ENCODE measurements at places on chromosomes 3 and 15. TPM values are rescaled to one million over a fixed set of nuclear protein-coding genes. Genes with fewer than 3 reads are reported as not detected.

GRCh38 chr3:177196456-177197040, 734 bp downstream of the TBL1XR1 start:
- no peak for DNase-seq

- no peak for DNase-seq
These were observed at the start of gene ERC2 for GRCh38 chr3:56468184-56469106. Gene ERC2, minus strand, starts transcription at chr3:56468467.

TRAT1 gene
- polyA plus RNA-seq: not detected

COL8A1 gene
- polyA plus RNA-seq: 1.1 TPM

A4GNT gene
- polyA plus RNA-seq: not detected

SLC15A2 gene
- 49.8 TPM for polyA plus RNA-seq

GRCh38 chr3:39639344-39640236, 169.8 kb upstream of the MYRIP start:
- no peak for DNase-seq

PLOD2 gene
- 11.8 TPM for polyA plus RNA-seq

- no peak for DNase-seq
These were observed 571.6 kb upstream of the ARPP21 start for GRCh38 chr3:35067750-35068149.

ZNF592 gene
- polyA plus RNA-seq: 22.2 TPM

- no peak for DNase-seq
These were observed 46.0 kb downstream of the RAB11A start for GRCh38 chr15:65914981-65915925.

CHRNB4 gene
- polyA plus RNA-seq: 0.18 TPM

GRCh38 chr15:69324565-69324964, 25.9 kb downstream of the PAQR5 start:
- no peak for DNase-seq

MCF2L2 gene
- polyA plus RNA-seq: 0.25 TPM

ANKRD63 gene
- 0.32 TPM for polyA plus RNA-seq

POLQ gene
- 2.5 TPM for polyA plus RNA-seq

GRCh38 chr3:125203731-125204130, 8.8 kb downstream of the SLC12A8 start:
- DNase-seq: no peak

ACAP2 gene
- polyA plus RNA-seq: 17.8 TPM

CTXND1 gene
- polyA plus RNA-seq: 0.90 TPM

DNA sequence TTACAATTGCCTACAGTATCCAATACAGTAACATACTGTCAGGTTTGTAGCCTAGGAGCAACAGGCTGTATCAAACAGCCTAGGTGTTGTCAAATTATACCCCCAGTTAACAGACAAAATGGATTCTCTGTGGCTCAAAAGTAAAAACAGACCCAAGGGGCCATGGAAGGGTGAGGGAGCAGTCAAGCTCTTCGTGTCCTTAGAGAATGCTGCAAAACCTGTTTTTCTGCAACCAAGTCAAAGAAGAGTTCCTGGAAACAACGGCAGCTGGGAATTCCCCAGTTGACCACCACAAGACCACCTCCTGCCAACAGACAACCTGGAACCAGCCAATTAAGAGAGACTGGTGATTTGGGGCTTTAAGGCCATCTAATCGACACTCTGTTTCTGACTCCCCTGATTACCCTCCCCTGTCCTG, 11.1 kb upstream of the THUMPD3 start:
- no peak for DNase-seq

GREM1 gene
- 3.3 TPM for polyA plus RNA-seq

DNA sequence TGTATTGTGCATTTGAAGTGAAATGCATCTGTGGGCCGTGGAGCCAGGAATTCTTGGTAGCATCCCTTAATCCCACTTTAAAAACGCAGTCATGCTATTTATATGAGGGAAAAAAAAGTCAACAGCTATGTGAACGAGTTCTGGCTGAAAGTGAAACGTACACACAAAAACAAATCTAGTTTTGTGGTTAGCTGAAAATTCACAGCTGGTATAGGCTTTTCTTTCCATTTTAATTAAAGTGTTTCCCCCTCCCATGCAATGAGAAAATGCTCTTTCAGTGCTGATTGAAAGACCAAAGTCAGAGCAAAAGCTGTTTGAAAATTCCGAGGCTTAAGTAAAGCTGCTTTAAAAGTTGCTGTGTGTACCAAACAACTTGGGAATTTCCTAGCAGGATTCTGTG, 297.4 kb downstream of the PLCL2 start:
- no peak for DNase-seq

DNA sequence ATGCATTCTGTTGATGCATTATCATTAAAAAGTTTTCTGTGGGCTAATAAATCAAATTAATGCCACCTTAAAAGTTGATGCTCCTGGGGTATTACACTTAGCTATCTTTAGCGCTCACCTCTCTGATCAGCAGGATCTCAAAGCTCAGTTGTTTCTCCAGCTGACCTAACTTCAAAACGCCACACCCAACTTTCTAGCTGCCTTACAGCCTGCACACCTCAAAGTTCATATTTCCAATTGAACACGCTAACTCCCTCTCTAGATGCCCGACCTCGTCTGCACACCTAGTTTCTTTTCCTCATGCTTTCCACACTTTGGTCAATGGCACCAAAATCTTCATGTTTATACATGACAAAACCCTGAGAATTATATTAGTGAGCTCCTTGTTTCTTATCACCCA, 98.2 kb upstream of the AGTR1 start:
- no peak for DNase-seq

DNA sequence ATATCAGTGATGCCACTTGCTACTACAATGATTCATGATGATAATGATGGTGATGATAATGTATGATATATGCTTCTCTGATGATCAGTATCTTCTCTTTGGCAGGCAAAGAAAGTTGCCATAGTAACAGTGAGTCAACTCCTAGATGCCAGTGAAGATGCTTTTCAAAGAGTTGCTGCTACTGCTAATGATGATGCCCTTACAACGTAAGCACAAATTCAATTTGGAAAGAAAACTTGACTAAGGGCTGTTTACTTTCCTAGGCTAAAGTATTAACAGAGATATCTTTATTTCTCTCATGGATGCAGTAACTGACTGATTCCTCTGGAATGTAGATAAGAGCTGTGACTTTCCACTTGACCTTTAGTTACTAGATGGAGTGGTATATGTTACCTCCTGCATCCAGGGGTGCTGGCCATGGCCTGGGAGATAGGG, 27.8 kb downstream of the ADGRG7 start:
- DNase-seq: no peak

NDN gene
- 198 TPM for polyA plus RNA-seq

MUSTN1 gene
- polyA plus RNA-seq: 169 TPM

GRCh38 chr15:100737214-100737613, 134.8 kb downstream of the ASB7 start:
- no peak for DNase-seq

ADAMTS9 gene
- polyA plus RNA-seq: 66.5 TPM

CHRM5 gene
- not detected for polyA plus RNA-seq

GRCh38 chr3:159250961-159251360, 449.1 kb downstream of the MFSD1 start:
- DNase-seq: no peak

DNA sequence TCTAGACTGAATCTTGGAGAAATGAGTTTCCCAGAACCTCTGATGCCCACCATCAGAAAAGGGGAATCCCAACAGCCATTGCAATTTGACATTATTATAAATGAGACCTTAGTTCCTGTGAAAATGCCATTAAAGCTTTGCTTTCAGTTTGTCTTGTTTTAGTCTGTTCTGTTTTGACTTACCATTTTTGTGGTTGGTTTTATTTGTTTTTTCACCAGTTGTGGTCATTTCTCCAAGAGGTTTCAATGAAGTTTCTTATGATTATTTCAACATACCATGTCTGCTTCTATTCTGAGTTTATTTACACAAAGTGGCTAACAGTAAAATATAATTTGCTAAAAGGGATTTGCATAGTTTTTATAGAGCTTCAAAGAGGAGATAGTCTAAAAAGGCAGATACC, 175.0 kb upstream of the MCTP2 start:
- no peak for DNase-seq

- no peak for DNase-seq
These were observed 27.6 kb downstream of the POPDC2 start for GRCh38 chr3:119632829-119633228.

LTF gene
- polyA plus RNA-seq: 3.0 TPM

GRCh38 chr15:91936182-91936775, 82.8 kb downstream of the SLCO3A1 start:
- no peak for DNase-seq

GRCh38 chr3:96852849-96853248, 38.5 kb downstream of the EPHA6 start:
- no peak for DNase-seq

DNA sequence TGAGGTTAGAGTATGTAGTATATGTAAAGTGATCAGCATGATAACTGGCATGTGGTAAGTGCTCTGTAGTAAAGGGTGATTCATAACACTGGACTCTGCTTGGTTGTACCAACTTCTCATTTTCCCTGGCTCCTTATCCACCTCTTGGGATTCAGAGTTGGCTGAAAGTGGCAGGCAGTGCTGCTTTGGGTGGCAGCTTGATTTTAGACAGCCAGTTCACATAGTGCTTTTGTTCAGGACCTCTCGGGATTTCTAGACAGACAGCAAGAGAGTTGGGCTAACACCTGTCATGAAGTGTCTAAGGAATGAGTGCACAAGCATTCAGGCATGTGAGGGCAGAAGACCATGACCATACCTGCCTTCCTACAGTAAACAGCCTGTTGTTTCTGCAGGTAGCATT, 69.0 kb downstream of the RBM6 start:
- no peak for DNase-seq

GRCh38 chr3:45252826-45253225, 26.7 kb upstream of the TMEM158 start:
- no peak for DNase-seq

PAQR9 gene
- polyA plus RNA-seq: 0.08 TPM

DNA sequence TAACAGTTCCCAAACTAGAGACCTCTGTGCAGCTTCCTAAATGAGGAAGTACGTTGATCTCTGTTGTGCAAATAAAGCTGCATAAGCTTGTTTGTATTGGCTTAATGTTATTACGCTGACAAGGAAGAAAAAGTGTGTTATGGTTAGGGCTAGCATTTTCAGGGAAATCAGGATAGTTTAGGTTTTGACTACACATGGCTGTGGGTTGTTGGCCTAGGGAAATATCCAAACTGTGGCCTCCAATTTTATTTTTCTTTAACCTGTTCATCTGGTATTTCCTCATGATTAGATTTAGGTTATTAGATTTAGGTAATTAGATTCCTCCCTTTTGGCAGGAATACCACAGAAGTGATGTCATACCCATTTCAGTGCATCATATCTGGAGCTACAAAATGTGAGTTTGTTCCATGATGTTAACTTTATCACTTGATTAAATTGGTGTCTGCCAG, 8.7 kb upstream of the MCCC1 start:
- no peak for DNase-seq

GRCh38 chr3:61117045-61117898, 134.0 kb downstream of the FHIT start:
- no peak for DNase-seq

- peak; percentile 38 for DNase-seq
These were observed 21.8 kb downstream of the METTL6 start for GRCh38 chr3:15405448-15406050.

DNA sequence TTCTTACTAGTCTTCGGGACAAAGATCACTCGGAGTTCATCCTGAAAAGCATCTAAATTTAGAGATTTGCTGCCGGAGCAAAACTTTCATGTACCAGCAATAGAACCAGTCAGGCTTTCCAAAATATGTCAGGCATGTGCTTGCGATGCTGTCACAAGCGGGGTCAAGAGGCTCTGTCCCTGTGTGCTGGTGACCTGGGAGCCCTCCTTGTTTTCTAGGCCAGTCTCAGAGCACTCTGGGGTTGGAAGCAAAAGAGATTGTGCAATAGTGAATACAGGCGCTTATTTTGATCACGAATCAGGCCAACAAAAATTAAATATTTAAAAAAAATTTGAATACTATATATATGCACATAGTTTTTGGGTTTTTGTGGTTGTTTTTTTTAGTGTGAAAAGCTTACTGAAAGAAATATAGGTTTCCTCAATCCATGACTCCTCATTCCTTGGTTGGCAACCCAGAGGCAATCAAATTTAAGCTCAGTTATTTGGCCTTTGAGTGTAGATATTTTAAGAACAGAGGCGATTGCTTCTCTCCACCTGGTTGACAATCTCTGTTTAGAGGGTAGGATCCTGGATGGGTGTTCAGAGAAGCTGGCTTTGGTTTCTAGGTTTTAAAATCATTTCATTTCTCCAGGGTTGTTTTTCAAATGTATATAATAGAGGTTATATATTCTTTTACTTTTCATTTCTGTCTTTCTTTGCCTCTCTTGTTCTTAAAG, 8.4 kb upstream of the KLHL24 start:
- no peak for DNase-seq

LDHAL6B gene
- polyA plus RNA-seq: 0.14 TPM

- no peak for DNase-seq
These were observed 130.6 kb upstream of the MEF2A start for GRCh38 chr15:99435113-99435695.

ALDH1A3 gene
- 17.6 TPM for polyA plus RNA-seq

DNA sequence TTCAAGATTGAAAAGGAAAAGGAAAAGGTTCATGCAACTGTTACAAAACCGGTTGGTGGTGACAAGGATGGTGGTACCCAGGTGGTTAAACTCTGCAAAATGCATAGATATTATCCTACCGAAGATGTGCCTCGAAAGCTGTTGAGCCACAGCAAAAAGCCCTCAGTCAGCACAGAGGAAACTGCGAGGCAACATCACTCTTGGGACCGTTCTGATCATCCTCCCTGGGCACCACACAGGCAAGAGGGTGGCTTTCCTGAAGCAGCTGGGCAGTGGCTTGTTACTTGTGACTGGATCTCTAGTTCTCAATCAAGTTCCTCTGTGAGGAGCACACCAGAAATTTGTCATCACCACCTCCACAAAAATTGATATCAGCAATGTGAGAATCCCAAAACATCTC, 86.9 kb downstream of the PLCH1 start:
- DNase-seq: no peak

- peak; percentile 73 for DNase-seq
These were observed 58.8 kb downstream of the CLASP2 start for GRCh38 chr3:33658991-33659848.

ITIH1 gene
- polyA plus RNA-seq: not detected

DNA sequence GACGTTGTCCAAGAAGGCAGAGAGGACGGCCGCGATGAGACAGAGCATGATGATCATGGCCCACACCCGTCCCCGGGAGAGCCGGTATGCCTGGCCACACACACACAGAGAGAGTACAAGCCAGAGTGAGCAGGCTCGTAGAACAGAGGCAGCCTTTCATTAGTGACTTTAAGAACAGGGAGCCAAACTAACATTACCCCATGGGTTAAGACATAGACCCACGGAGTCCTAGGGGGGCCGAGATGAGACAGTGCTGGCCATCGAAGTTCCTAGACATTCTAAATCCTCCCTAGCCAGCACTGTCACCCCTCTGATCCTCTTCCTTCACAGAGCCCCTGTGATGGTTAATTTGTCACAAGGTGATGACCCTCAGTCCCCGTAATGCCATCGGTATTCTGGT, 114.0 kb downstream of the OCA2 start:
- DNase-seq: no peak

Data from forelimb muscle (tissue), 1 donor.